Mesothelial cell of epicardium (in vitro differentiated cells): ENCODE measurements at places on chromosomes 1 and 21.

DNA sequence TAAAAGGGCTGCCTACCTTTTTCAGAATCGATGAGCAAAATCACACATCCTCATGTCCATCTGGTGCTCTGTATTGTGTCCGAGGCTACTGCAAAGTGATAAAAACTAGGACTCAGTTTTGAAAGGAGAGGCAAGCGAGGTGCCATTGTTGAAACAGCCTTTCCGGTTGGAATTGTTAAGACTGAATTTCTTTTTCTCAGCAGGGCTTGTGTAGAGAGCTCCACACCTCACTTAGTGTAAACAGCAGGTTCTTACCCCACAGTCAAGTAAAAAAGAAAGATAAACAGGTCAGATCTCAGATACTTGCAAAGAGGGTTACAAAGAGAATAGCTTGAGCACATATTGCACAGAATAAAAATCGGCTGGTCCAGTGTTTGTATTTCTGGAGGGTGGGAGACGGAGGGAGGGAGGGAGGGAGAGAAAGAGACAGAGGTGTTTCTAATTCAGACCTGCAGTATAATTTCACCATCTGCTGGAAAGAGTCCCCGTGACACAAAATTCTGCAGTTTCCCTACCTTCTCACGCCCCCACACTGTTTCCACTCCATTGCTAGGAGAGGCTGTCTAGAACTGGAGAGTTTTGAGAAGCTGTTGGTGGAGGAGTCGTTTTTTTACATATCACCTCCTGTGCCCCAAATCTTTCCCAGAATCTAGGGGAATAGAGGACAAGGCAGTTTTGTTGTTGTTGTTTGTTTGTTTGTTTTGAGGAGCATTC, 82.5 kb downstream of the EDEM3 start:
- no peak for DNase-seq

DNA sequence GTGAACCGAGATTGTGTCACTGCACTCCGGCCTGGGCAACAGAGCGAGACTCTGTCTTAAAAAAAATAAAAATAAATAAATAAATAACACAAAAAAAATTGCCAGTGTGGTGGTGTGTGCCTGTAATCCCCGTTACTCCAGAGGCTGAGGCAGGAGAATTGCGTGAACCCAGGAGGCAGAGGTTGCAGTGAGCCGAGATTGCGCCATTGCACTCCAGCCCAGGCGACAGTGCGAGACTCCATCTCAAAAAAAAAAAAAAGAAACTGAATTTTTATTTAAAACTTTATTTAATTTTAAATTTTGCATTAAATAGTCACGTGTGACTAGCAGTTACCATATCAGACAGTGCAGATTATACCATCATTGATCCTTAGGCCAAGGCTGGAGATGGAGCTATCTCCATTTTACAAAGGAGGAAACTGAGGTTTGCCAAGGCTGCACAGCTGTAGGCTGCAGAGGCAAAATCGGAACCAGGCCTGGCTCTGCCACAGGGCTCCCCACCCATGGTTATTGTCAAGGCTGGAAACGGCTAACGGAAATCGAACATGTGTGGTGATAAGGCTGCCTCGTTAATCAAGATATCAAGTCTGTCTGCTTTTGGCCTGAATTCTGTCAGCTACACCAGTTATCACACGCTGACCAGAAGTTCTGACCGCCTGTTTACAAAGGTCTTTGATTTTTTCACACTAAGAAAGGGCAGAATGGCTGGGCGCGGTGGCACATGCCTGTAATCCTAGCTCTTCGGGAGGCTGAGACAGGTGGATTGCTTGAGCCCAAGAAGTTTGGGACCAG, 20.5 kb downstream of the HSPG2 start:
- DNase-seq = no peak

GRCh38 chr1:19664453-19665185, at the start of gene HTR6:
TSS of gene HTR6 (plus strand) at chr1:19664875. CDS start at chr1:19665754, 879 bp downstream.
- DNase-seq = no peak

- no peak for DNase-seq
Observed at GRCh38 chr1:98498651-98499050, 162.9 kb upstream of the SNX7 start.

GRCh38 chr1:118990513-118991152, 2.5 kb upstream of the TBX15 start:
- no peak for DNase-seq

DNA sequence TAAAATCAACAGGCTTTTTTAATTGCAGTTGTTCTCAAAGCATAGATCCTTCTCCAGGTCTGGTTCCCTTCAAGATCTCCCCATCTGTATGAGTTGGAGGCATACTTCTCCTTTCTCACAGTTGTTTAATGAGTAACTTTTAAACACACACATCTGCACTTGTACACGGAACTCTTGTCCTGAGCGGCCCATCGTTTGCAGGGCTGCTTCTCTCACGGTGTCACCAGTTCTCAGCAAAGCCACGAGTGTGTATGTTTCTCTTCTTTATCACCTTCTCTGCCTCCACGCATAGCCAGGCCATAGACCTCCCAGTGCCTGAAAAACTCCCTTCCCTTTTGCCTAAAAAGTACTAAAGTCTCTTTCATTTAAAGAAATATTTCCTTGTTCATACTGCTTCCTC, 68.7 kb upstream of the ROR1 start:
- no peak for DNase-seq

GRCh38 chr1:99644279-99645004, 1.5 kb upstream of the PALMD start:
- DNase-seq = no peak

DNA sequence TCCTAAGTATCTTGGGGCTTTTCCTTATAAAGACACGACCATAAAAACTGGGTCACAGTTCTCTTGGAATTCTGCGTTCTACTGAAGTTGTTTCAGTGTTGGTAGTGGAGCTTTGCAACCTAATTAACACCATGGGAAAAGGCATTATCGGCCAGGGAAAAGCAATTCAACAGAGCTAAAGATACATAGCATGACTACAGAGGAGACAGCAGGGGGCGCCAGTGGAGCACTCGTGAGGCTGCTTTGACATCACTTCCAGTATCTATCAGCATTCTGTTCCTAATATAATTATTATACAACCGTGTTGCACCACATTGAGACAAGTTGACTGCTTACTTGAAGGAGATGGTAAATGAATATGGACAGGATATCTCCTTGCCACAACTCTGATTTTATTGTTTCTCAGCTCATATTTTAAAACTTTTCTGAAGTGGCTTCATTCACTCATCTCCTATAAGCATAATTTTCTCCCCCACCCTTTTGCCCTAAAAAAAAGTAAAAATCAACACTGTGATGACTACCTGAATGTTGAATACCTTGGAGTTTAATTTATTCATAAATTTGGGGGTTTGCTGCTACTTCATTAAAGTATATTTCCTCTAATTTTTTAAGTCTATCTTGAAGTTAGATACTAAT, 39.4 kb downstream of the ZP4 start:
- peak; percentile 32 for DNase-seq

DNA sequence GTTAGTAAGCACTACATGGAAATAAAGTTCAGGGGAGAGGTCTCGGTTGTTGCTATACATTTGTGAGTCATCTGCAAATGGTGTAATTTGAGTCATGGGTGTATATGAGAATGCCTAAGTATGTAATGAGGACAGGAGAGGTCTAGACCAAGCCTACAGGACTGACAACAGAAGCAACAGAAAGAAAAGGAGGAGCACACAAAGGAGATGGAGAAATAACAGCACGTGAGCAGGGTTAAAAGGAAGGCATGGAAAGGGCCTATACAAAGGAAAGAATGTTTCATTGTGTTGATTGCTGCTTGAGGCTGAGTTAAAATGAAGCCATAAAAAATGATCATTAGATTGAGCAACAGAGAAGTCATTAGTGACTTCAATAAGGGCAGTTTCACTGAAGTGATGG, 28.0 kb upstream of the PRKAA2 start:
- DNase-seq = no peak

- DNase-seq = no peak
Observed at GRCh38 chr1:176017722-176018121, 189.4 kb downstream of the COP1 start.

DNA sequence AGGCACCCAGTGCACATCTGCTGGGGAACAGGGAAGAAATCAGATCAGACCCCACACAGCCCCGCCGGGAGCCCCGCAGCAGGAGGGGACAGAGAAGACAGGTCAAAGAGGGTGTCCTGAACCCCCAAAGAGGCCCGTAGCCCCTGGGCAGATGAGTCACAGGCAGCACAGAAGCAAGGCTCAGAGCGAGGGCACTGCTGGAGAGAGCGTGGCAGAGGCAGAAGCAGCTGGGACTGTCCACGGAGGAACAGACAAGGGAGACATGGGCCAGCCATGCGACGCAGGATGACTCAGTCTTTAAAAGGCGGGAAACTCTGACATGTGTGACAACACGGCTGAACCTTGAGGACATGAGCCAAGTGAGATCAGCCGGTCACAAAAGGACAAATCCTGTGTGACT, 14.5 kb upstream of the PRDM16 start:
- DNase-seq = no peak

GRCh38 chr21:15112858-15113257, 48.1 kb upstream of the NRIP1 start:
- DNase-seq = no peak
